Stimulated activated CD4-positive, alpha-beta T cell treated with anti-CD3 and anti-CD28 coated beads, Interleukin-1b, Interleukin-23, amount 100 ng/mL, for 1 hour (primary cell): ENCODE measurements at places on chromosomes 12 and 14.

- DNase-seq = no peak
These were observed 140.1 kb downstream of the ATP23 start for GRCh38 chr12:58081488-58081887.

- DNase-seq = no peak
These were observed 442.4 kb upstream of the FOXG1 start for GRCh38 chr14:28323951-28324741.

DNA sequence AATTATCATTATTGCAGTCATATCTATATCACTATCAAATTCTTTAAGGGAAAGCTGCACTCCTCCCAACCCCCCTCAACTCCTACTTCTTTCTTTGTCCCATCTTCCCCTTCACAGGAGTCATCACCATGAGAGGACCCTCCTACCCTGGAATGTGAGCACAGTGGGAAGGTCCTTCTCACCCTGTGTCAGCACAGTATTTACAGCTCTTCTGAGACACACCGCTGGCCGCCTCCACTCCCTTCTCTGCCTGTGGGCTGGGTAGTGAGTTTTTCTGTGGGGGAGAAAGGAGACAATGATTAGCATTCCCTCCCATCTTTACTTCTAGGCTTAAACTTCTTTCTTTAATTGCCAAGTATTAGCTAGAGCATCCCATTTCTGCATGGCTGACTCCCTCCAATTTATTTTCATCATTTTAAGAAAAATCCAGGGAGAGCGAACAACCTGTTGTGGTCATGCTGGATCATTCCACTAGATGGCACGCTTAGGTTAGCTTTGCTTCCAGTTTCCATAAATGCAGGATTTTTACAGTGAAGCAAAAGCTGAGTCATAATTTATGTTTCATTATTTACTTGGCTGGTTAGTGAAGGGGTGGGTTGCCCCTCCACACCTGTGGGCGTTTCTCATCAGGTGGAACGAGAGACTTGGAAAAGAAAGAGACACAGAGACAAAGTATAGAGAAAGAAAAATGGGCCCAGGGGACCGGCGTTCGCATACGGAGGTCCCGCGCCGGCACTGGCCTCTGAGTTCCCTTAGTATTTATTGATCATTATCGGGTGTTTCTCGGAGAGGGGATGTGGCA lies 188.5 kb downstream of the ALX1 start:
- no peak for DNase-seq

- no peak for DNase-seq
These were observed 142.8 kb downstream of the LRFN5 start for GRCh38 chr14:41749429-41749828.

DNA sequence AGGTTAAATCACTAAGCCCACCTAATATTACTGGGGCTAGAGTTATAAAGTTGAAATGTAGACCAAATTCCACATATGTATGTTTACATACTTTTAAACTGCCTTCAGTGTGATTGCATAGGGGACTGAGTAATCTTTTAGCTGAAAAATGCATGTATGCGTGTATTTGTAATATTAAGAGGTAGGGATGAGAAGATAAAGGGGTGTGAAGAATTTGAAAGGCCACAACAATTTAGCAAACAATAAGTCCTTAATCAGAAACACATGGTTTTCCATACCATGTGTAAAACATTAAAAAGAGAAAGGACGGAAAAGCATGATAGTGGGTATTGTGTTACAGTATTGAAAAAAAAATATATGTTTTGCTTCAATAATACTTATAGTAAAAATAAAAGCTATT lies 919.9 kb upstream of the FLRT2 start:
- DNase-seq = no peak
